NCI-H1694 (cell line): ENCODE measurements at places on chromosomes 7 and 10.

GRCh38 chr7:27171325-27171636 is 2.8 kb downstream of the HOXA10 start:
- DNase-seq = no peak

DNA sequence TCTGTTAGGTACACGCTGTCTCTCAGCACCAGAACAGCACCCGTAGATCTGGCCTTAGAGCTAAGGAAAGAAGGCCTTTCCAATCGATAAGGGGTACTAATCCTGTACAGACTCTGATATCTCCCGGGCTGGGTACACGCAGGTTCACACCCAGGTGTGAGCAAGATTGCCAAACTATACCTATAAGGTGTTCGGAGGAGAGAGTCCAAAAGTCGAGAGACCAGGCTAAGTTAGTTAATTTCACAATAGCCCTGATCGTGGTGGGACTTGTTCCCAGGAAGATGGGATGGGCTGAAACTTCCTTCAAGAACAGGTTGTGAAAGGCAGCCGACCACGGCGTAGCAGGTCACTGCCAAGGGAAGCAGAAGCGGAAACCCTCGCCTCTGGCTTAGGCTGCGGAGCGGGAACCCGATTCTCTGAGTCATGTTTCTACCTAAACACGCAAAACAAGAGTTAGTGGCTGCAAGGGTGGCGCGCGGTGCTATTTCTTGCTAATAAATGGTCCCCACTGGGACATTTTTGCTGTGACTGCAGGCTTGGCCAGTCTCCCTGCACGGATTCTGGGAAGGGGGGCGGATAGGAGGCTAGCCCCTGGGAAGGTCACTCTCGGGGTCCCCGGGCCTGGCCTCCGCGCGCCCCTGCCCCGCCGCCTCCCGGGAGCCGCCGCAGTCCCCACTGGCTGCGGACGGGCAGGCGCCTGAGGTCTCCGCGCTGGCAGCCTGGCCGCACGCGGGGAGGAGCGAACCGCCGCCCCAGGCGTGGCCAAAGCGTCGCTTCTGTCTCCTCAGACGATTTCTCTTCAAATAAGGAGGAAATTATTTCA is 75.4 kb upstream of the PDSS1 start:
- no peak for DNase-seq

GRCh38 chr10:50044941-50045664 is 22.7 kb upstream of the WASHC2A start:
- DNase-seq = no peak

DNA sequence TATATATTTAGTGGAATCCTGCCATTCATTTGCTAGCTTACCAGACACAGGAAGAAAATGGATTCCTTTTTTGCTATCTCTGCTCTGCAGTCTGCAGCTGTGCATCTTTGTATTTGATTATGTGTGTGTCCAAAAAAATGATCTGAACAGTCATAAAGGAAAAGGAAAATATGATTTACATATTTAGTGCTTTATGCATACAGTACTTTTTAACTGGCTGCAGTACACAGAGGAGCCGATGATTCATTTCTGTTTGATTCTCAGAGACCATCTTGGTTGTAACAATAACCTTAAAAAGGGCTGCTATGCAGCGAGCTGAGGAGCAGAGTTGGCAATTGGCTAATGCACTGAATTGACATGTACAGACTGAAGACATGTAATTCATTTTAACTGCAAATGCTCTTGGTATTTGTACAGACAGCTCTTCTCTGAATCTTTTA is 151.3 kb upstream of the FZD1 start:
- no peak for DNase-seq

- no peak for DNase-seq
These were observed 5.0 kb upstream of the PTF1A start for GRCh38 chr10:23187155-23187554.

DNA sequence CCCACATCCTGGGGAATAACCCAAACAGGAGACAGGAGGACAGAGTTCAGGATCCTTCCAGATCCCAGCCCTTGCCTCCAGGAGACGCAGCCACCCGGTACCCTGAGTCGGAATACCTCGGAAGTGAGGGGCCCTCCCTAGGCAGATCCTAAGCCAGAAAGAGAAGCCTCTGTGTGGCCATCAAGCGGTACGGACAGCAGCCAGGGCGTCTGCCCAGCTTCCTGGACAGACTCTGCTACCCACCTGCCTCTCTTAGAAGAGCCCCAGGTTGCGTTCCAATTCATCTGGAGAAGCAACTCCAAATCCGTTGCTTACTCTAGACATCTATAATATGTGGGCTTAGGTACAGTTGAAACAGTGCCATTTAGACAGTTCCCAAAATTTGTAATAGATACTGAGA is 220.2 kb upstream of the SH2B2 start:
- DNase-seq = no peak

GRCh38 chr7:17671956-17672355 is 268.3 kb downstream of the SNX13 start:
- no peak for DNase-seq
